ENCODE measurements at places on chromosomes 5 and 9.

DNA sequence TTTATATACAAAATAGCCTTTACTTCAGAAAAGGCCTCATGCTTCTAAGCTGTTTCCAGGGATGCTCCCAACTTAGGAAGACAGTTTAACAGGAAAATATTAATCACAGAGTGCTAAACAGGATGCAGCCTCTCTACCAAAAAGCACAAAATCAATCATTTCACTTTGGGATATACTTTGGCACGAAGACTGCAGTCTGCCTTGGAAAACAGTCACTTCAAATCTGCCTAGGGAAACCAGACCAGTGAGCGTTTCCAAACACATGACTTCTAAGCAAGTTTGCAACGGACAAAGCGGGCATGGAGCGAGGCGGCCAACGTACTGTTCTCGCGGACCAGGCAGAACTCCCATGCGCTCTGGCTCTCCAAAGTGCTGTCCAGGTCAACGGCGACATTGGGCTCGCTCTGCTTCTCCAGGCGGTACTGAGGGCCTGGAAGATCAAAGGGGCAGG, 201.0 kb downstream of the MAPKAP1 start:
- no peak for DNase-seq

DNA sequence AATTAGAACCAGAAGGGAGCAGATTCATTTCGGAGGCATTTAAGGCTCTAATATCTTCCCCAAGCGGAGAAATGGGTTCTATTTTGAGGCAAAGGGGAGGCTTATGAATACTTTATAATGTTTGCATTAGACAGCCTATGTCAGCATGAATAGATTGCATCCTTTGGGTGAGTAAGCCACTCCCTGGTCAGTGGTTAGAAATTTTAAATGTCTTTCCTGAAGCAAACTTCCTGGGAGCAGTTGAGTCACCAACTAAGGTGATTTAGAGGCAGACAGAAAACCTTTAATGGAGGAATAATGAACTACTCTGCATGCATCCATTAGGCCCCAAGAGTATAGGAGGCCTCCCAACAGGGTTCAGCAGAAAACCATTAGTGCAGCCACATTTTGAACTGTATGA, 204.9 kb downstream of the ELAVL2 start:
- DNase-seq: no peak

- no peak for DNase-seq
Observed at GRCh38 chr5:180645274-180646204, 3.9 kb downstream of the FLT4 start.

- DNase-seq: no peak
Observed at GRCh38 chr5:52017567-52017966, 634.3 kb downstream of the ISL1 start.

- DNase-seq: peak; percentile 31
Observed at GRCh38 chr9:83623679-83624076, 735 bp downstream of the IDNK start.

- no peak for DNase-seq
Observed at GRCh38 chr9:4397917-4398316, 92.4 kb upstream of the SLC1A1 start.

- DNase-seq: peak; percentile 40
Observed at GRCh38 chr5:54959673-54960418, 25.5 kb downstream of the ESM1 start.

DNA sequence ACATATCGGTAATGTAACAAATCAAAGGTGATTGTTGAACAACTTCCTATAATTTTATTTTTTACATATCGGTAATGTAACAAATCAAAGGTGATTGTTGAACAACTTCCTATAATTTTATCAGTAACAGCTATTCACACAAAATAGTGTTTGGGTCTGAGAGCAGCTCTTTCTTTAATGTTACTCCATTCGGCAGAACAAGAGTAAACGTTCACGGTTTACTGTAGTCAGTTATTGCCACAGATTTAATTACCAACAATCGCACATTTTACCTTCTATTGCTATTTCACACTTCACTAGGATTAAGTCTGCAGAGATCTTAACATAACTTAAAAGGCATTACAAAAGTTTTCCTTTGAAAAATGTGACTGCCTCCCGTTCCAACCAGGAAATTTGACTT, 6.4 kb downstream of the GNAQ start:
- DNase-seq: no peak

DNA sequence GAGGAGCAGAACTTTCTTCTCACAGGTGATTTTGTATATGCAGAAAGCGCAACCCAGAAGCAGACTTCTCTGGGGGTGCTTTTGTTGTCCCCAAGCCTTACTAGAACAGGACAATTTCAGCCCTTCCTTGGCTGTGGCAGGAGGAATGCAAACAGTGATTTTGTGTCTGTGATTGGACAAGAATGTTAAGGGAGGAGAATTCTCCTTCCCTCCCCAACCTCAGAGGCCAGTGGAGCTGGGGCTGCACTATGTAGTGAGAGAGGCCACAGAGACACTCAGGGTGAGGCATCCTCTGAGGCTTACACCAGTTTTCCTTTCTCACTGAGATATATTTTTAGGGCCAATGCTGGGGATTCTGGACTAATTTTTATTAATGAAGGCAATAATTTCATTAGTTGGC, 58.8 kb downstream of the ZNF366 start:
- no peak for DNase-seq

DNA sequence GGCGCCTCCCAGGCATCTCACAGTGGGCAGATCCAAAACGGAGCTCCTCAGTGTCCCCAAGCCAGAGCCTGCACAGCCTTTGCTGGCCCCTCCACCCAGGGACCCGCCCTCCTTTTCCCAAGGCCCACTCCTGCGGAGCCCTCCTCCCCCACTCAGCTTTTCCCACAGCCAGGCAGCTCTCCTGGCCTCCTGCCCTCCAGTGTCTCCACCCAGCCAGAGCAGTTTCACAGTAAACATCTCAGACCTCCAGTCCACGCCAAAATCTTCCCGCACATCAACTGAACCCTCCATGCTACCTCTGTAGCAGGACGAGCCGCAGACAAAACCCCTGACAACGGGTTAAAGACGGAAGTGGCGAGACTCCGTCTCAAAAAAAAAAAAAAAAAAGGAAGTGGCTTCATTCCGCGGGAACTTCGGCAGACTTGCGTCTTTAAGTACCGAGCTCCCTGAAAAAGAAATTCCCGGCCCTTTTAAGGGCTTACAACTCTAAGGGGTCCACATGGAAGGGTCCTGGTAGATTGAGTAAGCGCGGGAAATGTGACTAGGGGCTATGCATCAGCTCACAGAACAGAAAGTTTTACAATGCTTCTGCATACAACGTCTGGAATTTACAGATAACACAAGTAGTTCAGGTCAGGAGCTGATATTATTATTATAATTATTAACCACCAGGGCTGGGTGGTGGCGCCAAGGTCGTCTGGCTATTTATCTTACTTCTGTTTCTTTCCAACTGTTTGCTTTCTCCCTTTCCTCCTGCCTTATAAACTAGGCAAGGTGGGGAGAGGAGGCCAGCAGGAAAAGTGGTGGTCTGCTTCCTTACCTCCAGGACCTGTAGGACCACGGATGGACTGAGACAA, 11.4 kb upstream of the GRIN1 start:
- peak; percentile 59 for DNase-seq

GRCh38 chr5:143796753-143797152, 15.2 kb upstream of the HMHB1 start:
- DNase-seq: no peak

DNA sequence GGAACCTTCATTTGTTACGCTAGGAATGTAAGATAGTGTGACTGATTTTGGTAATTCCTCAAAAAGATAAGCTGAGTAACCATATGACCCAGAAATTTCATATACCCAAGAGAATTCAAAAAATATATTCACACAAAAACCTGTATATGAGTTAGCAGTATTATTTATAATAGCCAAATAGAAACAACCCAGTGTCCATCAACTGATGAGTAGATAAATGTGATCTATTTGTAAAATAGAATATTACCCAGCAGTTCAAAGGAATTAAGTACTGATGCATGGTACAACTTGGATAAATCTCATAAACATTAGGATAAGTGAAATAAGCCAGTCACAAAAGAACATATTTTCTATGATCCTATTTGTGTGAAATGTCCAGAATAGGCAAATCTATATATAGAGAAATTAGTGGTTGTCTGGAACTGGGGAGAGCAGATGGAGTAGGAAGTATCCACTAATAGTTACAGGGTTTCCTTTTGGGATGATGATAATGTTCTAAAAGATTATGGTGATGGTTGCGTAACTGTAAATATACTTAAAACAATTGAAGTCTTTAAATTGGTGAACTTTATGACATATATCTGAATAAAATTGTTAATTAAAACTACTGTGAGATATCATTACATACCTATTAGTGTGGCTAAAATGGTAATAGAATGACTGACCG, 10.2 kb downstream of the MARCHF6 start:
- no peak for DNase-seq

DNA sequence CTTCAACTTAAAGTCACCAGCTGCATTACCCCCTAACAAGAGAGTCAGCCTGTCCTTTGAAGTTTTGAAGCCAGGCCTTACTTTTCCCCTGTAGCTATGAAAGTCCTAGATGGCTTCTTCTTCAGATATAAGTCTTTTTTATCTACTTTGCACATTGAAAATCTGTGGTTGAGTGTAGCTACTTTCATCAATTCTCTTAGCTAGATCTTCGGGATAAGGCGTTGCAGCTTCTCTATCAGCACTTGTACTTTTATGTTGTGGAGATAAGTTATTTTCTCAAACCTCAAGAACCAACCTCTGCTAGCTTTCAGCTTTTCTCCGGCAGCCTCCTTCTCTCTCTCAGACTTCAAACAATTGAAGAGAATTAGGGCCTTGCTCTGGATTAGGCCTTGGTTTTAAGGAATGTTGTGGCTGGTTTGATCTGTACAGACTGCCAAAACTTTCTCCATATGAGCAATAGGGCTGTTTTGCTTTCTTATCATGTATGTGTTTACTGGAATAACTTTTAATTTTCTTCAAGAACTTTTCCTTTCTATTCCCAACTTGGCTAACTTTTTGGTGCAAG, 21.6 kb downstream of the CATSPER3 start:
- no peak for DNase-seq

DNA sequence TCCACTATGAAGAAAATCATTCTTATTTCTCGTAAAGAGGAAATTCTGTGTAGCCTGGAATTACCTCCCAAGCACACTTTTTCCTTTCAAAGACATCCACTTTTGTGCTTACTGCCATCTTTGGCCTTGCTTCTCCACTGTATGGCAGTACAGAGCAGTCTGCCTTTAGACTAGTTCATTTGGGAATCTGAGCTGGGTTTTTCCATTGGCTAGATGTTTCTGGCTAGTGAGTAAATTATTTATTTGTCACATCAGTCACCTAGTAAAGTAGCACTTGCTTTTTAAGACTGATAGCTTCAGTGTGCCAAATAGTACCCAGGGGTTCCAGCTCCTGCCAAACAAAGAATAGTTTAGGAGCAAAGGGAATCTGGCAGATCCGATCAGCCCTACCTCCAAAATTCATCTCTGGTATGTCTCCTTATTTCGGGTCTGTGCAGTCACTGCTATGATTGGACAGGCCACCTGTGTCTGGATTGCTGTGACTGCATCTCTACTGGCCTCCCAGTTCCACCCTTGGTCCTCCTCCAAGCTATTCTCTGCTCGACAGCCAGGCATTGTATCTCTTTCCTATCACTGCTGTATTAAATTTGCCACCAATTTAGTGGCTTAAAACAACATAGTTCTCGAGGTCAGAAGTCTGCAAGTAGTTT, 97.6 kb downstream of the NUDT12 start:
- no peak for DNase-seq

- no peak for DNase-seq
Observed at GRCh38 chr9:94677929-94678328, 38.6 kb upstream of the FBP1 start.

GRCh38 chr9:93898026-93898425, 57.1 kb downstream of the BARX1 start:
- DNase-seq: no peak

GRCh38 chr5:109994135-109994534, 304.4 kb downstream of the MAN2A1 start:
- DNase-seq: no peak

DNA sequence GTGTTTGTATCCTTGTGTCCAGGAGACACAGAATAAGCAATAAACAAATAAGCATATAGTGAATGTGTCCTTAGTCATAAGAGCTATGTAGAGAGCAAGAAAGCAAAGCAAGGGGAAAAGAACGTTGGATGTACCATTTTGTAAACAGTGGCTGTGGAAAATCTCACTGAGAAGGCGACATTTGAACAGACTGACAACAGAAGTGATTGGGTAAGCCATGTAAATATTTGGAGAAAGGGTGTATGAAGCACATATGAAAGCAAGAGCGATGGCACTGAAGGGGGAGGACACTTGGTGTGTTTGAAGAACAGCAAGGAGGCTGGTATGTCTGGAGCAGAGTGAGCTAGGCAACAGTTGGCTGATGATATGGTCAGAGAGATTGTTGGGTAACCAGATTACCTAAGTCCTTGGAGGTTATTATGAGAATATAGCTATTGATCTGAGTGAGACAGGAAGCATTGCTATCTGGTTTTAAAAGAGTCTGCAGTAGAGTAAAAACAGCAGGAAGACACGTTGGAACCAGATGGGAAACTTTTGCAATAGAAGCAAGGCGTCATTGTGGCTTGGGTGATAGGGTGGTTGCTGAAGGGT, 115.5 kb upstream of the IL7R start:
- peak; percentile 51 for DNase-seq

DNA sequence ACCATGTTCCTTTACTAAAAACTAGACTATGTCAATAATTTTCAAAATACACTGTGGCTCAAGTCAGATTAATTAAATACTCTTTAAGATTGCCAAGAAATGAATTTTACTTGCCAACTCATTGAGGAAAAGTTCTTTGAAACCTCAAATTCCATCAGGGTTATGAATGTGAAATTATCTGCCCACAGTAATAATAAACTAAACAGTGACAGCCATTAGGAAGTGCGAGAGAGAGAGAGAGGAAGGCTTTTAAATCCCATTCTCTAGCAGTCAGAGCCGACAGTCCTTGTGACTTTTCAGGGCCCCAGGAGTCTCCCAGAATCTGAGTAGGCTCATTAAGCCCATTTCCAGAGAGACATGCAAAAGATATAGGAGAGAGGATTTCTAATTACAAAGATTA, 236.1 kb downstream of the MARCHF11 start:
- DNase-seq: no peak

GRCh38 chr5:149166128-149166527, 24.8 kb downstream of the ABLIM3 start:
- DNase-seq: no peak

DNA sequence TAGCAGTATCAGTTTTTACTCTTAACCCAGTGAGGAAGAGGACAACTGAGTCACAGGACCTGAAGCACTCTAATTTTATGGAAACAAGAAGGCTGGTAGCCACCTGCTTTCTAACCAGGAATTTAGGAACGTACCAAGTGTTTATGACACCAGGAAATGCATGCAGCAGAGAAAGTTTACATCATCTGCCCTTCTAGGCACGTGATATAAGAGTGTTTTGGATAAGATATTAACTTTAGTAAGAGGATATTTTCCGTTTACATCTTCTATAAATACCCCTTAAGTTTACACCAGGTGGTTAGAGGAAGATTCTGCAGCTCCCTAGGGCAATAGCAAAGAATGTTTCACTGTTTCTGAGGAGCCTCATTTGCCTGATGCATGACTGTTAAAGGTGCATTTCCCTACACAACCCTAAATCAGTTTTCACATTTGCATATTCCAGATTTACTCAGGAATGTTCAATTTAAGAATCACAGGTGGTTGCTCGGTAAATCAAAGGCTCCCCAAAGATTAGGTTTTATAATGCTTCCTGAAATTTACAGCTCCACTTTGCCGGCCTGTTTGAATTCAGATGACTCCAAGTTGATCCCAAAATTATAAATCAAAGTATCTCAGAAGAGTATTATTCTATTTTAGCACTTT, 1.8 kb downstream of the TSC1 start:
- DNase-seq: no peak
